ENCODE measurements at places on chromosomes 12 and 14.

DNA sequence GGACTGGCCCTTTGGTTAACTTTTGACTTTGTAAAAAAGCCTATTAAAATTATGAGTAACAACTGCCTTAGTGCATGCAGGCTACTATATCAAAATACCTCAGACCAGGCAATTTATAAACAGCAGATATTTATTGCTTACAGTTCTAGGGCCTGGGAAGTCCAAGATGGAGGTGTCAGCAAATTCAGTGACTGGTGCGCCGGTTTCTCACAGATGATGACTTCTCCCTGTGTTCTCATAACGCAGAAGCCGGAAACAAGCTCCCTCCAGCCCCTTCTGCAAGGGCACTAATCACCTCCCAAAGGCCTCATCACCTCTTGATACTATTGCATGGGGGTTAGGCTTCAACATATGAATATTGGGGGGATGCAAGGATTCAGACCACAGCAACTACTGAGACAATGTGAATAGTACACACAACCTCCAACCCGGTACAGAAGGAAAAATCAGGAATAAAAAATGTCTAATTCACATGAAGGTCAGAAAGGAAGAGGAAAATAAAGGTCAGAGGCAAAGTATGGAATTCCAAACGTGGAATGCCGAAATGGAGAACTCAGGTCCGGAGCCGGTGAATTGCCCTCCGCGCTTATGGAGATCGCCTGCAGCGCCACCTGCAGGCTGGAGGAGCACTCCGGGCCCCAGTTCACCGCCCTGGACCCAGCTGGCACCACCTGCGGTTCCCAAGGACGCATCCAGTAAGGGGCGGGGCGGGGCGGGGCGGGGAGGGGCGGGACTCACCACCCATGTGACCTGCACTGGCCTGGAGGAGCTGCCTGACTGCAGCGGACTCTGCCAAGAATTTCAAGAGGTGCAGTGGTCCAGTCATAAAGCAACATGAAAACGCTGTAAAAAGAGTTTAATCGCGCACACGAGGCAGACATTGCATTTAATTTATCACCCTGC, 203.4 kb downstream of the KIF26A start:
- DNase-seq, result no peak

GRCh38 chr14:69441948-69442347, 42.6 kb upstream of the PLEKHD1 start:
- DNase-seq, result no peak

- DNase-seq, result no peak
Observed at GRCh38 chr12:100976735-100977134, 182.2 kb downstream of the ANO4 start.

- no peak for DNase-seq
Observed at GRCh38 chr14:91330856-91331255, 86.4 kb upstream of the GPR68 start.

DNA sequence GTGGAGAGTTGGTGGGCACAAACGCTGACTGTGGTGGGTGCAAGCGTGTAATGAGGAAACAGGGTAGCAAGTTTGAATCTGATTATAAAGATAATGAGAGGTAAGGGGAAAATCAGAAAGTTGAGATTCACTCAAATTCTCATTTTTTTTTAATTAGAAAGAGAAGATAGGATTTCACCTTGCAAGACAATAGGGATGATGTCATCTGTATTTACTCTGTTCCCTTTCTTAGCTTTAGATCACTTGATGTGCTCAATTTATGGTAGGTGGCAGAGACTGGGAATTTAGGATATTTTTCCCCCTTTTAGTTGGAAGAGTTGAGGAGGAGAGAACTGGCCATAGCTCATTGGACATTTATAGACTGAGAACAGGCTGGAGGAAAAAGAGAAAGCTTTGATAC, 363.6 kb downstream of the AEBP2 start:
- no peak for DNase-seq

- DNase-seq, result no peak
Observed at GRCh38 chr12:51186465-51187085, 13.6 kb upstream of the TFCP2 start.

DNA sequence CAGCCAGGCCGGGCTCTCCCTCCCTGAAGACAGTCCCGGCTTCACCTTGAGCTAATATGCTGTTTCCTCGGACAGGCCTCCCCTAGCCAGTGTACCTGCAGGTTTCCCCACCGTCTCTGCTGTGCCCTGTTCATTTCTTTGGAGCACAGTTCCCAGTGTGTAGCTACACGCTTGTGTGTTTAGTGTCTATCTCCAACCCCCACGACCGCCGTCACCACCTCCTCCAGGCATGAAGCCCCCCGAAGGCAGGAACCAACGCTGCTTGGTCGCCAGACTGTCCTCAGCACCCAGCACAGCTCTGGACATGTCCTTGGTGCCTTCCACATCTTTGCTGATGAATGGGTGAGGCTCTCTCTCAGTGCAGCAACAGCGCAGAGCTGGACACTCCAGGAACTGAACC, 26.2 kb upstream of the PLEKHG6 start:
- DNase-seq, result no peak

DNA sequence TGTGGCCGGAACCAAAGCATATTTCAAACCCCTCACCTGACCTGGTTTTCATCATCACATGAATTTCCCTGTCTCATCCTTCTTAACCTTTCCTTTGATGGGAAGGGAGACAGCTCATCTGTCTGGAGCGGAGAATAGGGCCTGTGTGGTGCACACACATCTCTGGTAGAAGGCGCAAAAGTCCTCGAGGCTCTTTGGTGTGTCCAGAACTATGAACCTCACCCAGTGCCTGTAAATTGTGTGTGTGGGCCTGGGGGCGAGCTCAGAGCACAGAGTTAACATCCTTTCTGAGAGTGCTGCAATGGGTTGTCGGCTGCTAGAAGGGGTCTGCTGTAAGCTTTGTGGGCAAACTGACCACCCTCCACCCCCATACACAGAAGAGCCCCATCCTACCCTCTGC, 749 bp downstream of the GALNT6 start:
- DNase-seq, result no peak

GRCh38 chr12:31780096-31780495, 51.3 kb upstream of the AMN1 start:
- DNase-seq, result no peak

- no peak for DNase-seq
Observed at GRCh38 chr12:88763536-88764100, 183.3 kb upstream of the KITLG start.

GRCh38 chr12:74412606-74413230, 124.9 kb upstream of the ATXN7L3B start:
- no peak for DNase-seq

DNA sequence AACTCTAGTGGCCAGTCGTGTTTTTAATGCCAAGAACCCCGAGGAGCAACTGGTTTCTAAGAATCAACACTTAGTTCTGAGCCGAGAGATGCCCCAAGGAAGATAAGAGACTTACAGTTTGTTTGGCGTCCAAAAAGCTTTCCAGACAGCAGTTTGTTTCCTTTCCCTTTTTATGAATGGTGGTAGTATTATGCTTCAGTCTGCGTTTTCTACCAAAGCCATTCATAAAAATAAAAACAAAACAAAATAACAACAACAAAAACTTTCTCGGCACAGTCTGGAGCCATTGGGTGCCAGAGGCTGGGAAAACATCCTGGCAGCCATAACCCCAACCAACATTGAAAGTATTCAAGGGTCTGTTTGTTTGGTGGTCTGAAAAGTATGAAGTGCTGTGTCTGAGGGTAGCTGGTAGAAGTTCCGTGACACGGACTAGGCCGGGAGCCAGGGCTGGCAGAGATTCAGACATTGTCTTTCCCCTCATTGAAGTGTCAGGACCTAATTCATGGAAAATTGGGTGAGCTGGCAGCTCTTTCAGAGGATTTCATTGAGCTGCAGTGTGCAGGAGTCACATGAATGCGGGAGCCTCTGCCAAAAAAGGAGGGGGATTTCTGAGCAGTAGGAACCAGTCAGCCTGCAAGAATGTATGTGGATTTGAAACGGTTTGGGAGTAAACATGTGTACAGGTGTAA, 124.2 kb downstream of the HMGA2 start:
- no peak for DNase-seq

- DNase-seq, result peak; percentile 6
Observed at GRCh38 chr12:106030210-106031071, 108.3 kb downstream of the NUAK1 start.

- DNase-seq, result peak; percentile 45
Observed at GRCh38 chr12:54984658-54985376, at the start of gene TESPA1. TSS of gene TESPA1 (minus strand) at chr12:54984762. CDS start at chr12:54974562, 10,200 bp downstream.

DNA sequence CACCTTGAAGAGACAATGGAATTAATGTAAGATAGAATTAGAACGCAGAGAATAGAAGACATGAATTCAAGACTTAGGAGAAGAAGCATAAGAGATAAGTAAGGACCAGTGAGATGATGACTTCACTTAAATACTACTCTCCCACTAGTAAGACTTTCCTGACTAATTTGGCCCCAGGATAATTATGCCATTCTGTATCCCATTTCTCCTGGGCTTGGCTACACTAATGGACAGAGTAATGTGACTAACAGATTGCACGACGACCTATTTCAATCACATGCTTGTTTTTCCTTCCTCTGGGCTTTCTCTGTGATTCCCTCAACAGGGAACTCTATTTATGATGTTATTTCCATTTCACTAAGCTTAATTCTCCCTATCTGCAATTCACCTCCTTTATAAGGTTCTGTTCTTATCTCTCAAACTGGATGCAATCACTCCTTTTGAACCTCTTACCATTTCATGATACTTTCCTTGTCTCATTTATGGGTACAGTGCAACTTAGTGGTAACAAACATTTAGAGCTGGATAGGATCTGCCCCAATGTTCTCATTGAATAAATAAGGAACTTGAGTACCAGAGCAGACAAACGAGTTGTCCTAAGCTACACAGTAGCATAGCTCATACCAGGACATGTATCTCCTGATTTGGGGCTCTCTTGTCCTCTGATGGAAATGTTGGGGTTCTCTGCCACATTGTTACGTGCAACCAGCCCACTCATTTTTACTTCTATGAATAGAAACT, 102.7 kb downstream of the BTG1 start:
- DNase-seq, result no peak

DNA sequence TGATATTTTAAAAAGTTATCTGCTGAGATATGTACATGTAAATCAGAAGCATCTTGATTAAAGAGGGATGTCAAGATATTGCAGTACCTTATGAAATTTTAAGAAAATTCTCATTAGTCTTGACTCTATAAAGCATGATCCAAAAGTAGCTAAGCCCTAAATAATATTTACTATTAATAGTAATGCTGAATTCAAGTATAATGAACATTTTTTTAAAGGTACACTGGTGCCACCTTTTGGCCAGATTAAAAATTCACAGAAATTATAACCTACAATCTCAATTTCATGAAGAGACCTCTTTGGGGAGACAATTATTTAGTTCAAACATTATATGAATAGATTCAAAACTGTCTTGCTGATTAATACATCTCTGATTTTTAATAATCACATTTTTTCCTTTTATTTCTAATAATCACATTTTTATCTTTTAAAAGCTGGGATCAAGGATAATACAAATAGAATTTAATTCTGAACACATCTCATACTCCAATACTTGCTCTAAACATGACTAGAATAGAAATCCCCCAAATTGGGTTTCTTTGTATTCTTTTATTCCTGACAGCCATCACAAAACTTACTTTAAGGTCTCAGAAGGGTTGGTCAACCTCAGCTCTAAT, 13.4 kb downstream of the AKAP5 start:
- no peak for DNase-seq

DNA sequence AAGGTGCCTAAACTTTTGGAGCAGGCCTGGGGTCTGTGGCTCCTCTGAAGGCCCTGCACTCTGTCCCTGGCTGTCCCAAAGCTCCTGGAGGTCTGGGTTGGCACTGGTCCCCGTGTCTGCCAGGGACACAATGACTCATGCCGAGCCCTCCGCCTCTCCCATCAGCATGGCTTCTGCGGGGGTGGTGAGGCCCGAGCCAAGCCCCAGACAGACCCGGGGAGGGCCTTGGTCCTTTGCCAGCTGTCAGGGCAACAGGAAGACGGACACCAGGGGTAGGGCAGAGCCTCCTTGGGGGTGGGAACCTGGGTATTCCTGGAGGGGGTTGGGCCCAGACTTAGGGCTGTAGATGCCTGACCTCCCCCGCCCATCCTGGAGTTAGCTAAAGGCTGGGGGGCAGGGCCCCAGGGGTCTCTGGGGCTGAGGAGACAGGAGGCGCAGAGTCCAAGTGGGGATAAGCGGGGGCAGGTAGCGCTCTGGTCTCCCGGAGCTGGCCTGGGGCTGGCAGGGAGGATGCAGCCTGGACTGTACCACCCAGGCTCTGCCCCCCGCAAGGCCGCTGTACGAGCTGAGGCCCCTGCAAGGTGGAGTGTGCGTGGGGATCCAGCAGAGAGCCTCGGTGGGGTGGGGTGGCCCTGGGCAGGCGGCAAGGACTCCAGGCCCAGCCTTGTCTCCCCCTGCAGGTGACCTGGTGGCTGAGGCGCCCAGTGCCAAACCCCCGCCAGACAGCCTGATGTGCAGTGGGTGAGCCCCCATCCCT, 16.4 kb upstream of the PUS1 start:
- DNase-seq, result no peak

DNA sequence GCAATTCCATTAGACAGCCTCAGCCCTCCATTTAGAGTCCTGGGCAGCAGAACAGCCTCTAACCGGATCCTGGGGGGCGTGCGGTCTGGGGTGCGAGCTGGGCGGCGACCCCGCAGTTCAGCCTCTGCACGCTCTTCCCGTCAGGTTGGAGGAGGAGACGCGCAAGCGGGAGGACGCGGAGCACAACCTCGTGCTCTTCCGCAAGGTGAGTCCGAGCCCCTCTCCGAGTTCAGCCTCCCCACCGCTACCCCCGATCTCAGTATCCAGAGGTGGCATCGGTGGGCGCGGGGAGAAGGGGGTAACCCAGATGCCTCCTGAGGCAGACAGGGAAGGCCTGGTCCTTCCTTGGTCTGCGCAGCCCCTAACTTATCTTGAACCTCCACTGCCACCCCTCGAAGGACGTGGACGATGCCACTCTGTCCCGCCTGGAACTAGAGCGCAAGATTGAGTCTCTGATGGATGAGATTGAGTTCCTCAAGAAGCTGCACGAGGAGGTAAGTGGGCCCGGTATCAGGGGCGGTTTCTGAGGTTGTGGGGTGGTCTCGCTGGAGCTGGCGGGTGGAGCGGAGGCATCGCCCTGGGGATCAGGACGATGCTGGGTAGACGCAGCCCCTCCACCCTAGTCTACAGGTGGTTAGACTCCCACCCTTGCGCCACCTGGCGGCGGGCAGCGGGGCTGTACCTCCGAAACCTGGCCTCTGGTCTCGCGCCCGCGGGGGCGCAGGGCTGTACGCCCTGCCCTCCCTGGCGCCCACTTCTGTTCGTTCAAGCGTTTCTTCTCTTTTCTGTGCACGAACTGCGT, 1.3 kb downstream of the PRPH start:
- DNase-seq, result peak; percentile 90

DNA sequence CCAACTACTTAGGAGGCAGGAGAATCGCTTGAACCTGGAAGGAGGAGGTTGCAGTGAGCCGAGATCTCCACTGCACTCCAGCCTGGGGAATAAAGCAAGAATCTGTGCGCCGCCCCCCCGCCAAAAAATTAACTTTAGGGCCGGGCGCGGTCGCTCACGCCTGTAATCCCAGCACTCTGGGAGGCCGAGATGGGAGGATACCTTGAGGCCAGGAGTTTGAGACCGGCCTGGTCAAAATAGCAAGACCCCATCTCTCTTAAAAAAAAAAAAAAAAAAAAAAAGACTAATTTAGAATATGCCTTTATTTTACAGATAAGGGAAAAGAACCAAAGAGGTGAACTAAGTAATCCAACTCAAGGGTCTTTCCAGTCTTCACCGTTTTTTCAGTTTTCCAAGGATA, 1.2 kb downstream of the KANSL2 start:
- no peak for DNase-seq

All from GM12891 (cell line).